ENCODE measurements at places on chromosomes 3 and 15.

GRCh38 chr3:42996633-42997075, 17.5 kb downstream of the GASK1A start:
- DNase-seq, result no peak

- DNase-seq, result no peak
Measured at GRCh38 chr3:71752831-71753700, 589 bp upstream of the GPR27 start.

DNA sequence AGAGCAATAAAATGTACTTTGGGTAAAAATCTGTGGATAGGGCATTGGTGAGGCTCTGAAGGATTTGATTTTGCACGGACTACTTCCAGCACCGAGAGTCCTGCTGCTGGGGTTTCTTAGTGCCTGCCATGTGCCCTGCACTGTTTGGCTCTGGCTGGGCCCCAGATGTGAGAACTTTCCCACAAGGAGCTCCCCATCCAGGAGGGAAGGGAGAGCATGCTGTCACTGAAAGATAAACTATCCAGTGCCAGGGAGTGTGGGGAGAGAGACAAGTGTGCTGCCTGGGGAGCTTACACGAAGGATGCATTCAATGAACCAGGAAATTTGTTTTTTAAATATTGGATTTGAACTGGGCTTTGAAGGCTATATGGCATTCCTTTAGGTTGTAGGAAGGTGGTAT, 30.2 kb downstream of the LPP start:
- no peak for DNase-seq

GRCh38 chr15:68614286-68615035, 35.7 kb downstream of the CORO2B start:
- no peak for DNase-seq

- no peak for DNase-seq
Measured at GRCh38 chr3:13772885-13773745, 106.8 kb downstream of the WNT7A start.

GRCh38 chr3:42906070-42906847, at the start of gene ZNF662:
TSS of gene ZNF662 (plus strand) at chr3:42906142. CDS start at chr3:42908115, 1,973 bp downstream.
- peak; percentile 6 for DNase-seq

GRCh38 chr3:128067489-128067888, 15.3 kb downstream of the SEC61A1 start:
- no peak for DNase-seq

DNA sequence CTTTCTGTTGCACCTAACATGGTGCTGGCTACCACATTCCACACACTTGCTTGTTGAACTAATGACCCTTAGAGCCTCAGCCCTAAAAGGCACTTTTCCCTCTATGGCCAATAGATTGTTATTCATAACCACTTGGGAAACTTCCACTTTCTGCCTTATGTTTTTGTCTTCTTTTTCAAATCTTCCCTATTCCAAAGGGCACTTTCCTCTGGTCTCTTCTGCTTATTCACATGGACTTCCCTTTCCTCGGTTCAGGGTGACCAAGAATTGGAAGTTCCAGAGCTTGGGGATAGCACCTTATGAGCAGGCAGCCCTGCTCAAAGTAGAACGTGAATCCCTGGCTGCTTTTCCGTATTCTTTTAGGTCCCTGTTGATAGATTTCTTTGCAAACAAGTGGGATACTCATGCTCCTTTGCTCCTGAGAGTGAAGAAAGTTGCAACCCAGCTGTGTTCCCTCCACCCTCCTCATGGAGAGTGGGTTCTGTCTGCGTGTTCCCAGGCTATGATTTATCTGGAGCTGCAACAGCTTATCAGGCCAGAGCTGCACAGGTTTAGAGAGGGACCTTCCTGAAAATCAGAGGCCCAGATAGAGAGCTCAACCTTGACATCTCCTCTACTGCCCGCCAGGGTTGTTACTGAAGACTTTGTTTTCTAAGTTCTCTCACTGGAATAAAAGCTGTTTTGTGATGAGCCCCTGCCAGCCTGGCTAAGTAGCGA, 58.8 kb upstream of the MYZAP start:
- DNase-seq, result no peak

DNA sequence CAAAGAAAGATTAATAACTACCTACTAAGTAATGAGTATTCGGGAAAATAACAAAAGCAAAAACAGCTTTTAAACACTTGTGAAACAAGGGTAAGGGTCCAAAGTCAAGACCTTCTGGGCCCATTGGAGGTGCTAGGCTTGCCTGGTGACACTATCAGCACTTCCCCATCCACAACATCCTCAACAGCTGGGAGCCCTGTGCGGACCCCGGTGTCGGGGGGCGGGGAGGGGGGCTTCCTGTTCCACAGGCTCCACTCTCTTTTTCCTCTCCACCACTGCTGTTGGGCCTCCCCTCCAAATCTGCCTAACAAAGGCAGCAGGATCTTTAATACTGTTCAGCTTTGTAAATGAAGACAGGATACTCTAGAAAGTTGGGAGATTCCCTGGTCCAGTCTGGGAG, 21.6 kb downstream of the NGRN start:
- DNase-seq, result no peak

DNA sequence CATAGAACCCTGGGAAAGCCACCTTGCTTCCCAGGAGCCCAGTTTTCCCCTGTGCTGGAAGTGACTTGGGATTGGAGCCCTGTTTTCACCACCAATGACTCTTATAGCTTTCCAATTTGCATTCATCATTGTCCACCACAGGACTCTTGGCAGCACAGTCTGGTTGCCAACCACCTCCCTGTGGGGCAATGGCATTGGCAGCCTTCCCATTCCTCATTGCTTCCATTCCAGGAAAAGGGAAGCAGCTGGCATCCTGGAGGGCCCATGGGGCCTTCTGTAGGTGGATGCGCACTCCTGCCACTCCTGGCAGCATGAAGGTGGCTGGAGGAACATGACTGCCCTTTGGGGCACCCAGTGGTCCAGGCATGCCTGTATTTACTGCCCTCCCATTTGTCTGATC, 57.7 kb downstream of the FEM1B start:
- no peak for DNase-seq

GRCh38 chr15:79035814-79036213, 54.8 kb downstream of the RASGRF1 start:
- DNase-seq, result no peak

DNA sequence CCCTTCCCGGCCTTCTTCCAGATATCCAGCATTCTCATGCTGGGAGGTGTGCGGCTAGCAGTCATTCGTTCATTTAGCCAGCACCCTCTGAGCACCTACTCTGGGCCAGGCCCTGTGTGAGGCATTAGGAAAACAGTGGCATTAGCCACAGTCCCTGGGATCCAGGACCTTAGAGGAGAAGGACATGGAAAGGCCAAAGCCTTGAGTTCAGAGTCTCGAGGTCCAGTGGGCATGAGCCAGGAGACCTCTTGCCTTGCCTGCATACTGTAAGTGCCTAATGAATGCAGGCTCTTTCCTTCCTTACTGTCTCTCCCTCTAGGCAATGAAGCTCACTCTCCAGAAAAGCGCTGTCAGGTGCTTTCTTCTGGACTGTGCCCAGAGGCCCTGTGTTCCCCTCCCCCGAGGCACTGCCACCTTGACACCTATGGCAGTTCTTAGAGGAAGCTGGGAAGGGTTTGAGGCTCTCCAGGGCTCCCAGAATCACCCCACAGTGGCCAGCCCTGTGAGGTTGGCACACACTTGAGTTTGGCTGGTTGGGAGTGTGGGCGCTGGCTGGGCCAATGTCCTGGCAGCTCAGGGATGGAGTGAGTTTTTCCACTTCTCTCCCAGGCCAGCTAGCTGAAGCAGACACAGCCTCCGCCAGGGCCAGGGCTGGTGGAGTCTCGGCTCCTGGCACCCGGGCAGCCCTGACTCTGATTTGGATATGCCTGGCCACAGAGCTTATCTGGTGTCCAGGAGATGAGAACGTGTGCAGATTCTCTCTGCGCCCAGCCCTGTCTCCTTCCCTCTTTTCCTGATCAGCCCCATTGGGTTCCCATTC, 5.4 kb downstream of the CORO2B start:
- no peak for DNase-seq

- no peak for DNase-seq
Measured at GRCh38 chr15:39429898-39430357, 151.0 kb upstream of the THBS1 start.

GRCh38 chr15:39369768-39370167, 211.1 kb upstream of the THBS1 start:
- DNase-seq, result no peak
